ENCODE measurements at places on chromosomes 4 and X.

- DNase-seq, result peak; percentile 55
Observed at GRCh38 chr4:64584981-64585557, 175.8 kb upstream of the TECRL start.

DNA sequence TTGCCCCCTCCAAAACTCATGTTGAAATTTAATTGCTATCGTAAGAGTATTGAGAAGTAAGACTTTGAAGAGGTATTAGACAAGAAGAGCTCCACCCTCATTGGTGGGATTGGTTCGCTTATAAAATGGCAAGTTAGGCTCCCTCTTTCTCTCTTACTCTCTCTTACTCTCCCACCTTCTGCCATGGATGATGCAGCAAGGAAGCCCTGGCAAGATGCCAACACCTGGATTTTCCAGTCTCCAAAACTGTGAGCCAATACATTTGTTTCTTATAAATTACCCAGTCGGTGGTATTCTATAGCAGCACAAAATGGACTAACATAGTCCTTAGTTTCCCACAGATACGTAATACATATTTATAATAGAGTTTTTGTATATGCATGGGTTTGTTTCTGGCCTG lies 119.4 kb downstream of the DDIT4L start:
- no peak for DNase-seq

GRCh38 chr4:73619346-73619745 lies 890 bp downstream of the RASSF6 start:
- peak; percentile 56 for DNase-seq

- DNase-seq, result no peak
Observed at GRCh38 chrX:40207626-40208025, 109.9 kb upstream of the BCOR start.

DNA sequence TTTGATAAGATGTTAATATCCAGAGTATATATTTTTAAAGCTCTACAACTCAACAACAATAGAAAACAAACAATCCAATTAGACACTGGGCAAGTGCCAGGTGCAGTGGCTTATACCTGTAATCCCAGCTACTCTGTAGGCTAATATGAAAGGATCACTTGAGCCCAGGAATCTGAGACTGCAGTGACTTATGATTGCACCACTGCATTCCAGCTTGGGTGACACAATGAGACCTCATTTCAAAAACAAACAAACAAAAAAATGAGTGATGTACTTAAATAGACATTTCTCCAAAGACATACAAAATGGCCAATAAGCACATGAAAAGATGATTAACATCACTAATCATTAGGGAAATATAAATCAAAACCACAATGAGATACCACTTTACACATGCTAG lies 356.8 kb upstream of the PCDH10 start:
- no peak for DNase-seq

DNA sequence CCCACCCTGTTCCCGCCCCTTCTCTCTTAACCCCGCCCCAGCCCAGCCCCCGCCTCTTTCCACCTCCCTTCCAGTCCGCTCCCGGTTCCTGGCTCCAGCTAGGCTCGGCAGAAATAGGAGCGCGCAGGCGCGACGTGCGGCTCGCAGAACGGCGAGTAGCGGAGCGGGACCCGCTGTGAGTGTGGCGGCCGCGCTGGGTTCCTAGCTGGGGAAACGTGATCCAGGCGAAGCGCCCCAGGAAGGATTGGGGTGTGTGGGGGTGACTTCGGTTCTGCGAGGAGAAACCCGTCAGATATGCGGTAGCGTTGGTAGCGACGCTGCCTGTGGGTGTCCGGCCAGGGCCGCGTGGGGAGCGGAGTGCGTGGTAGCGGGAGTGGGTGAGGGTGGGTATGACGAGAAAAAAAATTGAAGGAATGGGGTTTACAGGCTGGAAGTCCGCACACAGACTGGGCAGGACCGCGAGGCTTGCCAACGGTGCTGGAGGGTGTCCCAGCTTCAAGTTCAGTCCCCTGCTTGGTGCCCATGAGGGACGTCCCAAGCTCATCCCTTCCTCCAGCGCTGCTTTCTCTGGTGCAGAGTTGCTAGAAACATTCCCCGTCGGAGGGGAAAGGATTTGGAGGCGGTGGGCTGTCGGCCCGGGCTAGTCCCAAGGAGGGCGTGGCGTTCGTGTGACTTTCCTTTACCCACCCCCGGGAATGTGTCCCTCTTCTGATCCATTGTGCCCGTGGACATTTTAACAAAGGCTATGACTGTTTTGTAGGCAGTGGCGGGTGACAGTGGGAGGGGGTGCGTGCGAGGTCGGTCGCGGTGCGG lies at the start of gene PRRG1:
Gene PRRG1 (plus strand): TSS at position 144 of the 813 bp plus-strand sequence. CDS start 56,886 bp downstream, outside the sequence.
- DNase-seq, result peak; percentile 5

GRCh38 chrX:46792810-46793188 lies 33.9 kb upstream of the SLC9A7 start:
- DNase-seq, result no peak

GRCh38 chr4:113828702-113829101 lies 67.2 kb upstream of the CAMK2D start:
- DNase-seq, result no peak

DNA sequence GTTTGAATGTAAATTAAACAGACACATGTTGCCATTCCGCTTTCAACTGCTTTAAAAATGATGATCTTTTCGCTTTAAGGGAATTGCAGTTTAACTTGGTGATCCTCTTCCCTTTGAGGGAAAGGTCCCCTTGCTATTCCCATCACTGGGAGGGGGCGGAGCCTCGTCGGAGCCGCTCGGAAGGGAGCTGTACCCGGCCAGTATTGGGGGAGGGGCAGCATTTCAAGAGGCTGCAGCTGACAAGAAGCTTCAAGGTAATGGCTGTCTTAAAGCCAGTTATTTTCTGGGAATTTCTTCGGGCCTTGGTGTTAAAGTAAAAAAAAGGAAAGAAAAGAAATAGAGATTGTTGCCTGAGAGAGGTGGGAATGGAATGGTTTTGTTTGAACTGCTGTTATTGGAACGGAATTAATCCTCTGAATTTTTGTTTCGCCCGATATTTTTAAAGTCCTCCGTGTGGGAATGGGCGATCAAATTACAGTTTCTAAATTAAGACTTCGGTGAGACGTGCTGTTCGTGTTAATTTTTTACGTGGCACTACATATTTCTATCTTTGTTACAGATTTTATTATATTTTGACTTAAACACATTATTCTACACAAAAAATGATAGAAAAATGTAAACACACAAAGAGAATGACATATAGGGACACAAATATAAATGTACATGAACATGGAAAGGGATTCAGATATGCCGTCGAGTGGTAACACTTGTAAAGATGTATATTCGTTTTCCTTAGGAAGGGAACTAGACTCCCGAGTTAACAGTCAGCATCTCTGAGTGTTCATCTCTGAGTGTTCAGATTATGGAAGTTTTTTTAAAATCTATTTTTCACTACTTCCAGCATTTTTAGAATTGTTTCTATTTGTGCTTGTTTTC lies 9.2 kb downstream of the PWWP3B start:
- DNase-seq, result no peak

DNA sequence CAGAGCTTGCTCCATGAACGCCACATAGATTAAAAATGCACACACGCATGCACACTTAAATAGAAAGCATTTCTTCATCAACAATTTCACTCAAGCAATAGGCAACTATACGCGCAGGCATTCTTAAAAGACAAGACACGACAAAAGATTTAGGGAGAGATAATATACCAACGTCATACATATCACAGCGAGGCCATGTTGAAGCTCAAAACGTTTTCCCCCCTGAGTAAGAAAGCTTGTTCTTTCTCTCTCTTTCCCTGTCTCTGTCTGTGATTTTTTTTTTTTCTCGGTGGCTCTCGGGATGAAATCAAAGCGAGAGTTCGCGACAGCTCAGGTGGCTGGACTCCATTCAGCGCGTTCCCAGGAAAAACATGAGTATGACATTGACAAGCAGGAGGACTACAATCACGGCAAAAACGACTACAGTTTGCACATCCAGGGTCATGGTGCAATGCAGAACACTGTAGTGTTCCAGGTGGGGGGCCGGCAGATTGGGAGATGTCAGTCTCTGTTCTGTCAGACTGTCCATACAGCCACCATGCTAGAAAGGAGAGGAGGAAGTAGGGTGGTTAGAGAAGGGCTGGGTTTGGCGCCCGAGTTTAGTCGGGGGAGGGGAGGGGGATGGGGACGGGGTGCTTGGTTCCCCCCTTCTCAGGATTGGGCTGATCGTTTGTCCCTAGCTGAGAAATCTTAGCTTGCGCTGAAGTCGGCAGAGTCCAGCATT lies 30.7 kb downstream of the ARHGEF9 start:
- peak; percentile 63 for DNase-seq

DNA sequence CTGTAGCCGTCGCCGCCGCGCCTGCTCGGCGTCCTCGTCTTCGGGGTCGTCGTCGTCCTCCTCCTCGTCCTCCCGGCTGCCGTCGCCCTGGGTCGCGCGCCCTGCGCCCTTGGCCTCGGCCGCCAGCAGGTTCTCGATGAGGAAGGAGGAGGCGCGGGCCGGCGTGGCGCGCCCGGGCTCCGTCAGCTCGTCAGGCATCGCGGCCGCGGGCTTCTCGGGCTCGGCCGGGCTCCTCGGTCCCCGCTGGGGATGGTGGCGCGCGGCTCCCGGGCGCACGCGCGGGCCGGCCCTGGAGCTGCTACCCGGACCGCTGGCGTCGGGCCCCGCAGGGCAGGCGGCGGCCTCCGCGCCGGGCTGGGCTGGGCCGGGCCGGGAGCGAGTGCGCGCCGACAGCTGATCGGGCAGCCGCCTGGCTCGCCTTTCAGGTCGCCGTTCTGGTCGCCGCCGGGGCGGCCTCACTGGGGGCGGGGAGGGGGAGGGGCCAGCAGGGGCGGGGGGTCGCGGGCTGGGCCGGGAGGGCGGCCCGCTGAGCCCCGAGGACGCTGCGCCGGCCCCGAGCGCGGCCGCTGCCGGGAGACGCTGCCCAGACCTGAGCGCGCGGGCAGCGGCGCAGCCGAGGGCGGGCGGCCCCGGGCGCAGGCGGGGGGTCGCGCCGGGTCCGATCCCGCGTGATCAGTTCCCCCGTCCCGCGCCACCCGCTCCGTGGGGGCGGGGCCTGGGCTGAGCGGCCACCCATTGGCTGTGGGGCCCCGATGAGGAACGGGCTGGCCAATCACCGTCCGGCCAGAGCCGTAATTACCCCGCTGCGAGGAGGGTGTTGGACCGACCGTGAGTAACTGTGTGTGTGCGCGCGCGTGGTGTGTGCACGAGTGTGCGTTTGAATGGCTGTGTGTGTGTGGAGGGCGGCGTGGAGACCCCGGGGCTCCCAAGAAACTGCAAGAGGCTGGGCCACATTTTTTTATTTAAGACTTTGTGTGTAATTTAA lies at the start of gene HMX1:
Gene HMX1 (minus strand): TSS at position 423 of the 985 bp plus-strand sequence. CDS start 225 bp downstream, at position 198.
- no peak for DNase-seq

GRCh38 chr4:107931775-107932321 lies 499 bp downstream of the CYP2U1 start:
- DNase-seq, result peak; percentile 13

DNA sequence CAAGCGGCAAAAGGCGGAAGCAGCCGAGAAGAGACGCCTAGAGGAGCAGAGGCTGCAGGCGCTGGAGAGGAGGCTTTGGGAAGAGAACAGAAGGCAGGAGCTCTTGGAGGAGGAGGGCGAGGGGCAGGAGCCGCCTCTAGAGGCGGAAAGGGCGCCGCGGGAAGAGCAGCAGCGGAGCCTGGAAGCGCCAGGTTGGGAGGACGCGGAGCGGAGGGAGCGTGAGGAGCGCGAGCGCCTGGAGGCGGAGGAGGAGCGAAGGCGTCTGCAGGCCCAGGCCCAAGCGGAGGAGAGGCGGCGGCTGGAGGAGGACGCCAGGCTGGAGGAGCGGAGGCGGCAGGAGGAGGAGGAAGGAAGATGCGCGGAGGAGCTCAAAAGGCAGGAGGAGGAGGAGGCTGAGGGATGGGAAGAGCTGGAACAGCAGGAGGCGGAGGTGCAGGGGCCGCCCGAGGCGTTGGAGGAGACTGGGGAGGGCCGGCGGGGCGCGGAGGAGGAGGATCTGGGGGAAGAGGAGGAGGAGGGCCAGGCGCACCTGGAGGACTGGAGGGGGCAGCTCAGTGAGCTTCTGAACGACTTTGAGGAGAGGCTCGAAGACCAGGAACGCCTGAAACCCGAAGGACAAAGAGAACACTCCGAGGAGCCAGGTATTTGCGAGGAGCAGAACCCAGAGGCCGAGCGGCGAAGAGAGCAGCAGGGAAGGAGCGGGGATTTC lies 72.9 kb downstream of the AASDH start:
- DNase-seq, result no peak

GRCh38 chr4:146040623-146041022 lies 102.0 kb upstream of the ZNF827 start:
- no peak for DNase-seq

DNA sequence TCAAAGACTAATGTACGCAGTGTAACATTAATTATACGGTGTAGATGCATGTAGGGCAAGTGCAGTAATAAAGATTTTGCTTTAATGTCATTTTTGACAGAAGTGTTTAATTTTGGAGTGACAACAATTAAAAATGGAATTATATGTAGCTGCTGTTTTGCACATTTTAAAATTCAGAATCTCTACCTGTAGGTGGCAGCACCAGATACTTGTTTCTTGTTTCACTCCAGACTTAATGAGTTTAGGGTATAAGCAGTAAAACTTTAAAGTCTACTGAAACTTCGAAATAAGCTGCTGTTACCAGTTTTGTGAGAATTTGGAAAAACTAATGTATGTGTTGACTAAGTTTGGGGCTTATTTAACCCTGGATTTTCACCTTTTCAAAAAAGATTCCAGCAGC lies 144.9 kb downstream of the POLA1 start:
- DNase-seq, result peak; percentile 1

GRCh38 chr4:141524116-141524515 lies 112.3 kb upstream of the IL15 start:
- no peak for DNase-seq
